ENCODE measurements at places on chromosomes 2 and 18. TPM values are rescaled to one million over a fixed set of nuclear protein-coding genes. Genes with fewer than 3 reads are reported as not detected.

ADD2 gene
- total RNA-seq, result 25.0 TPM

ELOA2 gene
- not detected for total RNA-seq

TMEM198 gene
- 0.62 TPM for total RNA-seq

C1GALT1C1L gene
- total RNA-seq, result 2.6 TPM

TCF7L1 gene
- total RNA-seq, result 11.5 TPM

TPO gene
- 0.15 TPM for total RNA-seq

ASB18 gene
- total RNA-seq, result not detected

GATA6 gene
- total RNA-seq, result 1.8 TPM

IGFBP2 gene
- 94.5 TPM for total RNA-seq

SFT2D3 gene
- total RNA-seq, result 5.1 TPM

SERPINB5 gene
- 0.10 TPM for total RNA-seq

UGT1A8 gene
- total RNA-seq, result 0.10 TPM

MAL gene
- total RNA-seq, result 0.26 TPM

INPP5D gene
- 0.53 TPM for total RNA-seq

PID1 gene
- 4.1 TPM for total RNA-seq

ARMC9 gene
- total RNA-seq, result 14.8 TPM

DNER gene
- total RNA-seq, result 11.8 TPM

PROC gene
- 5.5 TPM for total RNA-seq

CTLA4 gene
- not detected for total RNA-seq

DGUOK gene
- 158 TPM for total RNA-seq

SPEG gene
- 10.8 TPM for total RNA-seq

GYPC gene
- total RNA-seq, result not detected

PASK gene
- 7.4 TPM for total RNA-seq

TMEM200C gene
- total RNA-seq, result not detected

Measured in A549 treated with AZD2906 at 1 μM for 4 hours (cell line).